ENCODE measurements at places on chromosomes 3 and 15. TPM values are rescaled to one million over a fixed set of nuclear protein-coding genes. Genes with fewer than 3 reads are reported as not detected.

DNA sequence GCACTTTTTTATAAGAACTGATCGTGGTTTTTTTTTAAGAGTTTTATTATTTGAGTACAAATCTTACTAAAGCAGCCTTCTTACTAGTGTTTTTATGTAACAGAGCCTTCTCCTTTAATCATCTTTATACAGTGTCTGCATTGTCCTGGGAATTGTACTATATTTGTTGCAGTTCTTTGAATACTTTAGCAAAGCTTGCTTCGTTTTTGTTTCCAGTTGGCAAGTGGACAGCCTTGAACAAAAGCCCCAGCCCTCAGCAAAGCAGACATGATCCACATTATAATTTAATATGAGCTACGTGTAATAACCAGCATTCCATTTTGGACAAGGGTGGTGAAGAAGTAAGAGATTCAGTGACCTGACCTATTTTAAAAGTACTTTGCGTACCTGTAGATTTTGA, 112.2 kb upstream of the FLNB start:
- DNase-seq = no peak

- DNase-seq = no peak
Measured at GRCh38 chr3:52451237-52452083, 2.4 kb downstream of the TNNC1 start.

Gene CACNA1D
- total RNA-seq = not detected

Gene SEMA6D
- not detected for total RNA-seq

Gene TUSC2
- total RNA-seq = 38.1 TPM

DNA sequence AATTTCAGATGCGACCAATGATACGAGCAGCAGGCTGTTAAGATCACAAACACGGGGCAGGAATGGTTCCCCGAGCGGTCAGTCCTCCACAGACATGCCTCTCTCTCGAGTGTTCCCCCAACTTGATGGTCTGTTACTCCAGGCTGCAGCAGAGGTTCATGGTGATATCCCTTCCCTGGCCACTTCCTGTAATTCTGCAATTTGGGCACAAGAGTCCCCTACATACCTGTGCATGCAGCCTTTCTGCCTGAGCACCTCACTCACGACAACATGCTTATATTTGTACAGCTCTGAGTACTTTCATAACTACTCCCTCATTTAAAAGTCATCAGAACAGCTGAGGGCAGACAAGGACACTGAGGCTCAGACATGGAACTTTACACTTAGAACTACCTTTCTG, 408.1 kb upstream of the NR2F2 start:
- DNase-seq = no peak

Data from Karpas-422 (cell line).